ENCODE measurements at places on chromosomes 2 and 18.

- no peak for DNase-seq
Observed at GRCh38 chr2:234048049-234048448, 2.5 kb upstream of the SPP2 start.

- peak; percentile 84 for DNase-seq
Observed at GRCh38 chr2:131104487-131105155, 515 bp upstream of the PLEKHB2 start.

DNA sequence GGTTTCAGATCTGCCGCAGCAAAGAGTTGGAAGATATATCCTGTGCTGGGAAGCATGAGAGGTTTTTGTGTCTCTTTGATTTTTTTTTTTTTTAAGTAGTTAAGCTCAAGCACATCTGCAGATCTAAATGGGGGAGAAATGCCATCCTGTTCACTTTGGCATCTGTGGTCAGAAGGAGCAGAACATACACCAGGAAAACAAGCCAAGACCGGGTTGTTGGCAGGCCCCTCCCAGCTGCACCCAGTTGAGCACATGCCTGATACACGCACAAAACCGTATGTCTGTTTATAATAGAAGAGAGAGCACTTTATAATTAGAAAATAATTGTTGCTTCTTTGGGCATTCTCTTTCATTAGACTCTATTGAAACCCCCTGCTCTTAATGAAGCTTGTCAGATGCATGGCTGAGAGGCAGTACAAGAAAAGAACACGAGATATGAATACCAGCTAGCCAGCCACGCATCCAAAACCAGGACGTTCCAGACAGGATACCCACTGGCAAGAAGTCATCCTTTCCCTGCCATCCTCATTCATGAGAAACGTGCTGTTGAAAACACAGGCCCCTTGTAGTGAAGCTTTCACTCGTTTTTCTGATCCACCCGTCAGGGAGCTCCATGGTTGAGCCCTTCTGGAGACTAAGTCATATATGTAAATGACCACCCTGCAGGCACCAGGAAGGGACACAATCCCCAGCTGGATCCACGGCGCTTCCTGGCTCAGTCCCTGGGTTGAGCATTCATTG lies 152.2 kb downstream of the ALPK2 start:
- DNase-seq, result no peak

DNA sequence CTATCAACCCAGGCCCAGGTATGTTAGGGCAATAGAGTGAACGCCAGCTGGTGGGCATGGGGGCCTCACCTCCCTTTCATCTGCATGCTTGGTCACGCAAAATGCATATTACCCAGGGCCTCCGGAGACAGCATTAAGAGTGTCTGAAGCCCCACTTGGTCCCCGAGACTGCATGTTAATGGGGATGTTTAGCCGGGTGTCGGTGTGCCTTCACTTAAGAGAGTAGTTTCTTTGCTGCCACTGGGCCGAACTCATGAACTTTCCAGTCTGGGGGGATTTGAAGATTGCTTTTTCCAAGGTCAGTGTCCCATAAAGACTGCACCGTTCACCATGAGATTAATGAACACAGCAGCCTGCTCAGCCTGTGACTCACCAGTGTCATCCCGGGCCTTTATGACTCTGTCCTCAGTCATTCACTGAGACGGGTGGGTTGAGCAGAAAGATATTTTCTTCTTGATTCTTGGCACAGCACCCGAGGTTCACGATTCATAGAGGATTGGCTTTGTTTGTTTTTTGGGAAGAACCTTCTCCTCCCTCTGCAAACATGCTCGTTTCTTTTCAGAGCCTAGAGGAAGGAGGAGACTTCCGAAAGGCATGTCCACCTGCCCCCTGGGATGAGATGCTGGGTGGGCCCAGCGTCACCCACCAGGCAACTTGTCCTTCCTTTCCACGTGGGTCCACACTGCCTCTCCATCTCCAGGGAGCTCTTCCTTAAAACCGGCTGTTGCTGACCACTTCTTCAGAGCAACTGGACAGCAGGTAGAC lies 199.1 kb downstream of the GLI2 start:
- peak; percentile 69 for DNase-seq

GRCh38 chr2:3463186-3463835 lies 56.0 kb downstream of the ADI1 start:
- DNase-seq, result no peak

- DNase-seq, result no peak
Observed at GRCh38 chr18:55314031-55314430, 274.0 kb downstream of the TCF4 start.

DNA sequence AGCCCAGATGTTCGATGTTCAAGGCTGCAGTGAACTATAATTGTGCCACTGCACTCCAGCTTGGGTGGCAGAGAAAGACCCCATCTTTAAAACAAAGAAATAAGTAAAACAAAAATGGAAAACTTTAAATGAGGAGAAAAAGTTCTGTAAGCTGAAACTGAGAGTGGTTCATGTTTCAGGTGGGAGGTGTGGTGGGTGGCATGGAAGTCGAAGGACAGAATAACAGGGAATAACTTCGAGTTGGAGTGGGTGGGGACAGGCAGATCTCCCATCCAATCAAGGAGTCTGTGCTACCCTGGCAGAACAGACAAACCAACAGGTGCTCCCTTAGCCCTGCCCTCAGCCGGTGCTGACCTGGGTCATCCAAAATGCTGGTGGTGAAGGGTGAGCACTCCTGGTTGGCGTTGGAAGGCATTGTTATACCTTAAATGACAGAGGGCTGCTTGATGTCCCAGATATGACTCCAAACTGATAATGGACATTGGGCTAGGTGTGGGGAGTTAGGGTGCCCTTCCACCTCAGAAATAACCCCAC lies 328.4 kb downstream of the DYSF start:
- no peak for DNase-seq

GRCh38 chr2:37657471-37657870 lies 14.0 kb downstream of the CDC42EP3 start:
- no peak for DNase-seq

GRCh38 chr2:196873511-196873910 lies 53.0 kb downstream of the PGAP1 start:
- no peak for DNase-seq

- no peak for DNase-seq
Observed at GRCh38 chr2:110946902-110947301, 173.8 kb upstream of the BCL2L11 start.

- DNase-seq, result peak; percentile 35
Observed at GRCh38 chr2:129923265-129924091, 56.0 kb upstream of the RAB6C start.

- peak; percentile 8 for DNase-seq
Observed at GRCh38 chr18:79200546-79201268, 131.5 kb downstream of the ATP9B start.

- DNase-seq, result no peak
Observed at GRCh38 chr2:118838741-118839455, 8.6 kb downstream of the EN1 start.

DNA sequence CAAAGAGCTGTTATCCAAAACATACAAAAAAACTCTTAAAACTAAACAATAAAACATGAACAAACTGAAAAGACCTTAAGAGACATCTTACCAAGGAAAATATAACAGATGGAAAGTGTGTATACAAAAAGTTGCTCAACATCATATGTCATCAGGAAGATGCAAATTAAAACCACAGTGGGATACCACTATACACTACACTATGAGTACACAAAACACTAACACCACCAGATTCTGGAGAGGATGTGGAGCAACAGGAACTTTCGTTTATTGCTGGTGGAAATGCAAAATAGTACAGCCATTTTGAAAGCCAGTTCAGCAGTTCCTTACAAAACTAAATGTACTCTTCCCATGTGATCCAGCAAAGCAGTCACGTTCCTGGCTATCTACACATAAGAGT lies 221.4 kb downstream of the CMPK2 start:
- DNase-seq, result no peak

- no peak for DNase-seq
Observed at GRCh38 chr18:36737316-36737715, 91.5 kb downstream of the TPGS2 start.

GRCh38 chr2:24970483-24971285 lies 1.1 kb downstream of the DNAJC27 start:
- DNase-seq, result no peak

DNA sequence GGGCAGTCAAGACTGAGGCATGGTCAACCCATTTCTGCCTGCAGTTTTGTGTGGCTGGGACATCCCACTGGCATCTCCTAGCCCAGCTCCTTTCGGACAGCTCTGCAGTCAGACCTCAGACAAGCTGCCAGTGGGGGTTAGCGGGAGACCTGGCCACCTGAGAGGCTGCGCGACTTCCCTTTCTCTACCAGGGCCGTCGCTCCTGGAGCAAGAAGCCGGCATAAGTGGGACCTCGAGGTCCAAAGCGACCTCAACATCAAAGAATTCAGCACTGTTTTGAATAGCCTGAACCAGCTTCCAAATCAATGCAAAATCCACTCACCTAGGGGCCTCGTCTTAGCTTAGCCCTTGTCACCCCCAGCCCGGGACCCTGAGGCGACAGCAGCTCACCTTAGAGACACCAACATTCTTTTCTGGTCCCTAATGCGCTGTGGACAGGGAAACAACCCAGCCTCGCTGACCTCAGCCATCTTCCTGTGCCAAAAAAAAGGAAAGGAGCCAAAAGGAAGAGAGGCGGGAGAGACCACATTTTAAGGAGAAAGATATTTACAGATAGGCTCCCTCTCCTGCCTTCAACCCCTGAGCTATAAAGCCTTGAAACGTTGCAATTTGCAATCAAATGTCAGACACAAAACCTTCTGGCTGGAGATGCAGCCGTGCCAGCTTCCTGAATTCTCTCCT lies 81.2 kb downstream of the GFPT1 start:
- DNase-seq, result no peak

DNA sequence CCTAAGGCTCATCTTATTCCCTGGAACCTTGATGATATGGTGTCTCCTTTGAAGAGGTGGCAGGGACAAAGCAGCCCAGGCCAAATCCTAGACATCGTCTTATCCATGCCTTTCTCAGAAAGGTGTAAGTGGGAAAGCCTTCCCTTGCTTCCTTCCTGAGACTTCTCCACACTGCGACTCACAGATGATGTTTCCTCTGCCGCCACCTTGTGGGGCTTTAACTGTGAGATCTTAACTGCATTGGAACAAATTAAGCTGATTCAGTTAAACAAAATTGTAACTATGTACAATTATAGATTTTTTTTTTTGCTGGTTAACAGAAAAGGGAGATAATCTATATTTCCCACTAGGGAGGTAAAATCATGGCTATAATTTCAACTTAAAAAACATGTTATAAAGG lies 10.0 kb upstream of the GCA start:
- DNase-seq, result no peak

GRCh38 chr18:63079114-63079513 lies 240.5 kb downstream of the BCL2 start:
- peak; percentile 7 for DNase-seq

DNA sequence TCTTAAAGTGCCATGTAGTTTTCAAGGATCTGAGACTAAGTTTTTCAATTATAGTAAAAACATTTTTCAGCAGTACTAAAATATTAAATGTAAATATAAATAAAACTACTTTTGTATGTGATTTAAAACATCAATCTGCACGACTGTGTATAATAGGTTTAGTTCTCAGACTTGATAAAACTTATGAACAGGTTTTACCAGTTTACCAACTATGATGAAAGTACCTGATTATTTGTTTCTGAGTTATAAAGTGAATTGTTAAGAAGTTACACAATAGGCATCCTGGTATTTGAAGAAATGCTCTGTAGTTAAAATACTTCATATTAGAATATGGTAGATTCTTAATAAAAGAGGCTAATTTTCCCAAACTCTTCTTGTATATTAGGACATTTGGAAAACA lies 14.8 kb downstream of the RELCH start:
- DNase-seq, result no peak

GRCh38 chr2:15084826-15085489 lies 452.4 kb downstream of the LRATD1 start:
- no peak for DNase-seq

DNA sequence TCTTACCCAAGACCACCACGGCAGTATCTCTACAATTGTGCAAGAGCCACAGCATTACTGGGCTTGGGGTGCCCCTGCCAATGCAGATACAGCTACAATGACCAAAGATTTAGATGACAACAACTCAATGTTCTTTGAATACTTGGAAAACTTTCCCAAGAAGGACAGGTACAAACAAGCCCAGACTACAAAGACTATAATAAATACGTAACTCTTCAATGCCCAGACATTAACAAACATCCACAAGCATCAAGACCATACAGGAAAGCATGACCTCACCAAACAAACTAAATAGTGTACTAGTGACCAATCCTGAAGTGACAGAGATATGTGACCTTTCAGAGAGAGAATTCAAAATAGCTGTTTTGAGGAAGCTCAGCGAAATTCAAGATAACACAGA lies 62.8 kb downstream of the ICA1L start:
- no peak for DNase-seq

DNA sequence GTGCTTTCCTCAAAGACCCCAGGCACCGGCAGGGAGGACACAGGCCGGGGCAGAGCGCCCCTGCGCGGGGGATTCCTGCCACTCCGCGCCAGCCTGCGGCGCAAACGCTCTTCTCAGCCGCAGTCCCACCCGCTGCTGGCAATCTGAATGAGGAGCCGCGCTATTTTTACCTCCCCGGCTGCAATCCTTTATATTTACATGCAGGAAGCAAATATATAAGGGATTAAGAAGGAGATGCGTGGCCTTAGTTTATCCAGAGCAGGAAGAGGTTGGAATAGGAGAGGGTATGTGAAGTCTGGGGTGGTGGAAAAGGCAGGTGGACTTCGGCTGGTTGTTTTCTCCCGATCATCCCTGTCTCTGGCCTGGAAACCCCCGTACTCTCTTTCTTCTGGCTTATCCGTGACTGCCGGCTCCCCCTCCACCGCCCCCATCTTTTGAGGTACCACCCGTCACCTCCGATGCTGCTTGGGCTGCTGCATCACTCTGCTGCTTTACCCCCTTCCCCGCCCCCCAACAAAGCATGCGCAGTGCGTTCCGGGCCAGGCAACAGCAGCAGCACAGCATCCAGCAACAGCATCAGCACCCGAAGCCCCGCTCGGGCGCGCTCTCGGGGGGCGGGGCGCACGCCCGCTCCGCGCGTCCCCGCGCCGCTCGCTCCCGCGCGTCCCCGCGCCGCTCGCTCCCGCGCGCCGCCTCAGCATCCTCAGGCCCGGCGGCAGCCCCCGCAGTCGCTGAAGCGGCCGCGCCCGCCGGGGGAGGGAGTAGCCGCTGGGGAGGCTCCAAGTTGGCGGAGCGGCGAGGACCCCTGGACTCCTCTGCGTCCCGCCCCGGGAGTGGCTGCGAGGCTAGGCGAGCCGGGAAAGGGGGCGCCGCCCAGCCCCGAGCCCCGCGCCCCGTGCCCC lies at the start of gene ADAM23:
TSS of gene ADAM23 (plus strand) at position 700 of the 902 bp plus-strand sequence. CDS start 335 bp downstream, outside the sequence.
- DNase-seq, result no peak

DNA sequence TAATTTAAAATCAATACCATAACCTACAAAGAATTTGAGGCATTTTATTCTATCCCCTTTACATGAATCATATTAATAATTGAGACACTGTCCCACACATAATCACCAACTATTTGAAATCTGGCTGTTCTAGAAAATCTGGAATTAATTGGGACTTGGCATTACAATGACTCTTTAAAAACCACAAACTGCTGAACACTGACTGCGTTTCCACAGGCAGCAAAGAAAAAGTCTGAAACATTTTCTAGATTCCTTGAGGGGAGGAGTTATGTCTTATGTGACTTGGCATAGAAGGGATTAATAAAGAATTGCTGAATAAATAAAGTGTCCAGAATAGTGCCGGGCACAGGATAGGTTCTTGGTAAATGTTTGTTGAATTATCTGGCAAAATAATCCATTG lies 61.4 kb downstream of the GPR39 start:
- DNase-seq, result no peak

GRCh38 chr2:30287190-30287840 lies 56.0 kb downstream of the LBH start:
- no peak for DNase-seq

GRCh38 chr2:225895126-225895525 lies 495.6 kb downstream of the NYAP2 start:
- no peak for DNase-seq

- DNase-seq, result no peak
Observed at GRCh38 chr2:113851640-113852039, 38.2 kb upstream of the ACTR3 start.

GRCh38 chr2:18950361-18950851 lies 361.0 kb upstream of the NT5C1B start:
- no peak for DNase-seq
